ENCODE measurements at places on chromosomes 4 and X.
A peak's percentile ranks its signal among the peaks of the same experiment; 100 is the strongest.

- DNase-seq: no peak
These were observed 14.4 kb upstream of the CXCL8 start for GRCh38 chr4:73725985-73726384.

- DNase-seq: no peak
These were observed 6.8 kb upstream of the RHOH start for GRCh38 chr4:40190019-40190418.

DNA sequence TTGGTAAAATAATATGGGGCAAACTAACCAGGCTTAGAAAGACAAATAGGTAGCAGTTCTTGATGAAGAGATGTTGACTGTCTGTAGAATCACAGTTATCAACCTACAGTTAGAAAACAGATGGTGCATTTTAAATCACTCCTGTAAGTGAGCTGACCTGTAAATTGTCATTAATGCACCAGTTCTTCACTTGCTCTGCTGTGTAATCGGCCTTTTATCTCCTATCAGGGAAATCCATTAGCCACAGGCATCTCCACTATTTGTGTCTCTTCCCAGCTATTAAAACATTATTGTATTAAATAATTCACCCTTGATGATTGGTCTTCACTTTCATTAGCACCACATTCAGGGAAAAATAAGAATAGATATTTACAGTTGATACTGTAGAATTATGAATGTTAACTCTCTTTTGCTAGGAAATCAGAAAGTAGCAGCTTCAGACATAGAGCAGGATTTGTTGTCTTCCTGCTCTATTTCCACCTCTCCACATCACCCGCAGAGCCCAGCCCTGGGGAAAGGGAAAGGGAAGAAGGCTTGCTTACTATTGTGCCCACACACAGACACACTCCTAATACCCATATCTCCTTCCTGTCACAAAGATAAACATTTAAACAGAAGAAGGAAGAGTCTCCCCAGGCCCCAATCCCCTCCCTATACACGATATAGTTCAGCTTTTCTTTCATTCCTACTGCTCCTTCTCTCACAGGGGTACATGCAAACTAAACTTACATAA, 97.1 kb downstream of the REELD1 start:
- no peak for DNase-seq

DNA sequence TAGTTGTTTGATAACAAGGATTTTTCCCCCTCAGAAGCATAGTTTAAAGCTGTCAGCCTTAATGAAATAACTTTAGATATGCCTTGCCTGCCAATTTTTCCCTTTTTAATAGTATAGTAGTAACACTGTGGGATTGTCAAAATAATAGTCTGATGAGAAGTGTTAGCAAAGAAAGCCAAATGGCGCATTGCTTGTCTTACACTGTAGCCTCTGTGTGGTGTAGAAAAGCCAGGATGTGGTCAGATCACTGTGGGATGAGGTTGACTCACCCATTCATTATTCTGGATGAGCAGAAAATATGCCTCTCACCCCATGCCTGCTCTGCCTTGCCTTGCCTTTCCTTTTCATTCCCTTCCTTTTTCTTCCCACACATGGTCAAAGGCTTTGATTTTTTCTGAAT, 257.8 kb upstream of the NRK start:
- no peak for DNase-seq

DNA sequence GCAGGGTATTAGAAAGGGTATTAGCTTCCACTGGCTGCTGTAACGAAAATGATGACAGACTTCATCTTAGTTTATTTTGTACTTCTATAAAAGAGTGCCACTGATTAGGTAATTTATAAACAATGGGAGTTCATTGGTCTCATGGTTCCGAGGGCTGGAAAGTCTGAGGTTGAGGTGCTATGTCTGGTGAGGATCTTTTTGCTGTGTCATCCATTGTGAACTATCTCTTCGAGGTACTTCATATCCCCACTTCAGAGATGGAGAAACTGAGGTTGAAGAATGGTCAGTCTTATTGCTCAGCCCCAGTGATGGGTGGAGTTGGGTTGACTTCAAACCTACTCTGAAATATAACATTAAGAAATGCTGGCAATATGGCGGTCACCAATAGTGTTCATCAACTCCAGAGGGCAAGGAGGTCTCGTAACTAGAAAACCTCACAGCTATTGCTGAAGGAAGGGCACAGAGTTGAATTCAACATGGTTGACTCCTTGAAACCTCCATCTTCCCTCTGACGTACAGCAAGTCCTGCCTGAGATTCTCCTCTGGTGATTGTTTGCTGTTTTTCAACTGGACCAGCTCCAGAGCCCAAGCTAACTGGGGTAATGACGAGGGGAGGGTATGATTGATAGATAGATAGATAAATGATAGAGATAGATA, 53.6 kb upstream of the SHOX start:
- no peak for DNase-seq

GRCh38 chr4:81106150-81106549, 75.6 kb downstream of the BMP3 start:
- DNase-seq: no peak

DNA sequence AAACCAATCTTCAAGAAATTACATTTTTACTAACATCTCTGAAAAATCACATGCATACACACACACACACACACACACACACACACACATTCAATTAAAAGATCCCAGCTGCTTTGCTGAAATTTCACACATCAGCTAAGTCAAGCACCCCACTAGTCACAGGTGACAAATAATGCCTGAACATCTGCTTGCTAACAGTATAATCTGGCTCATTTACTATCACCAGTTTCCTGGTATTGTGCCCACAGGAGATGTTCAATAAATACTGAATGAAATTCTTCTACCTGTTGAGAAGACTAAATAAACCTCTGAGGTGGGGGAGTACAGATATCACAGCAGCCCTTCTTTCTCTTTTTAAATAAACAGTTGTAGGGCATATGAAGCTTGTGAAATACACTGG, 994.0 kb downstream of the ARAP2 start:
- no peak for DNase-seq

DNA sequence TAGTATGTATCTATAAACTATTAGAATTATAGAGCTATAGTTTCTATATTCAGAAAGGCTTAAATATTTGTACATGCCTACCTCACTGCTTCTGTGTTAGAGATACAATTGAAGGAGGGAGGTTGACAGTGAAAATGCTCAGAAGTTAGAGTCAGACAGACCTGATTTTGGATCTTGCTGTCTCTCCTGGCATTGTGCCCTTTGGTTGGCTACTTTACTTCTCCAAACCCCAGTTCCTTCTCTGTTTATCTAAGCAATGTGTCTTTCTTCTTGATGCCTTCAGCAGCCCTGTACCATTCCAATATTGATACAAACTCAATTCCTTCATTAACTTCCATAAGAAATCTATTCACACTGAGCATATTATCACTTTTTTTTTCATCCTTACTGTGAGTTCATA, 28.7 kb downstream of the CCNG2 start:
- DNase-seq: peak; percentile 66

- no peak for DNase-seq
These were observed 6.7 kb downstream of the WDR44 start for GRCh38 chrX:118352566-118352965.

DNA sequence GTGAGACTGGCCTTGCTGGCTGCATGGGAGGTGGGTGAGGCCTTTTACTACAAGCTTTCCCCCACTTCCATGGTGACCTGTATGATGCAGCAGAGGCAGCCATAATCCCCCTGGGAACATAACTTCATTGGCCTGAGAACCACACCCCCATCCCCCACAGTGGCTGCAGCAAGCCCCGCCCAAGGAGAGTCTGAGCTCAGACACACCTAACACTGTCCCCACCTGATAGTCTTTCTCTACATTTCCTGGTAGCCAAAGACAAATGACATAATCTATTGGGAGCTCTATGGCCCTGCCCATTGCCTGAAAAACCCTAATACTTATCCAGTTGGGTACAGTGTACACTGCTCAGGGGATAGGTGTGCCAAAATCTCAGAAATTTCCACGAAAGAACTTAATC, 62.6 kb downstream of the GLUD2 start:
- DNase-seq: no peak

- no peak for DNase-seq
These were observed 159.3 kb downstream of the PTCHD1 start for GRCh38 chrX:23493941-23494374.

DNA sequence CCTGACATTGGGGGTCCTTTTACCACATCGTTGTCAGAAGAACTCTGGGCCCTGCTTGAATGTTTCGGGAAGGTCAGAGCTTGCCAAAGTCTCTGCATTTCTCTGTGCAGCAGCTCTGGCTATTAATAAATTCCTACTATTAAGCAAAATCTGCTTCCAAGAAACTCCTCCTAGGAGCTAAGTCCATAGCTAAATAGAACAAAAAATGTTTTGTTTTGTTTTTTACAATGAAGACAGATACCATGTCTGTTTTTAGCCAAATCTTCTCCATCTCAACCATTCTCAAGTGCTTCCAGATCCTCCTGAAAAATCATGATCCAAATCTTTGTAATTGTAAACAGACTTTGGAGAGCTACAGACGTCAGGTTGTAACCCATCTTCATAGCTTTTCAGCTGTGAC, 161.6 kb downstream of the SPATA18 start:
- no peak for DNase-seq

DNA sequence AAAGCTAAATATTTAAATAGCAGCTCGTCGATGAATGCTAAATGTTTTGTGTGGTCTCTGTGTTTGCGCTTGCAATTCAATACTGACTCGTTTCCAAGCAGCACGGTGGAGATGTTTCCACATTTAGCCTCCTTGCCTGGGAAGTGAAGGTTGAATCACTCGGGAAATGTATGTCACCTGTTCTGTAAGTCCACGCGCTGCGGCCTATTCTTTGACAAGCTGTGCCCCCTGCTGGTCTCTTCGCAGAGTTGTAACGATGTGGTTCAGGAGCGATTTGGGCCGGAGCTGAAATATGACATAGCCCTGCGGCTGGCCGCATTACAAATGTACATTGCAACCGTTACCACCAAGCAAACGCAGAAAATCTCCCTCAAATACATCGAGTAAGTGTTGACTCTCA, 89.6 kb upstream of the PRPS2 start:
- peak; percentile 27 for DNase-seq

DNA sequence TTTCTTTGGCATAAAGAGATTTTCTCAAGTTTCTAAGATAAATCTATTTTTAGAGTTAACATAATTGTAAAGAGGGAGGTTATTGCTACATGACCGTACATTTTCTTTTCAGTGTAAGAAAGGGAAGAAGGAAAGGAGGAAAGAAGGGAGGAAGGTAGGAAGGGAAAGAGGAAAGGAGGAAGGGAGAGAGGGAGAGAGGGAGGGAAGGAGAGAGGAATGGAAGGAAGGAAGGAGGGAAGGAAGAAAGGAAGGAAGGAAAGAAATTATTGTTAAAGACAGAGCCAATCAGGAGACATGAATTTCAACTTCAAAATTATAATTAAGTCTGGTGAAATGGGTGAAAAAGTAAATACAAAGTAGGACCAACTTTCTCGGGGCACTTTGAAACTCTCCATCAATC, 197.6 kb downstream of the SNCA start:
- no peak for DNase-seq

- no peak for DNase-seq
These were observed 47.2 kb downstream of the GBA3 start for GRCh38 chr4:22739968-22740367.

- no peak for DNase-seq
These were observed 60.0 kb downstream of the ARHGAP10 start for GRCh38 chr4:147791865-147792264.

DNA sequence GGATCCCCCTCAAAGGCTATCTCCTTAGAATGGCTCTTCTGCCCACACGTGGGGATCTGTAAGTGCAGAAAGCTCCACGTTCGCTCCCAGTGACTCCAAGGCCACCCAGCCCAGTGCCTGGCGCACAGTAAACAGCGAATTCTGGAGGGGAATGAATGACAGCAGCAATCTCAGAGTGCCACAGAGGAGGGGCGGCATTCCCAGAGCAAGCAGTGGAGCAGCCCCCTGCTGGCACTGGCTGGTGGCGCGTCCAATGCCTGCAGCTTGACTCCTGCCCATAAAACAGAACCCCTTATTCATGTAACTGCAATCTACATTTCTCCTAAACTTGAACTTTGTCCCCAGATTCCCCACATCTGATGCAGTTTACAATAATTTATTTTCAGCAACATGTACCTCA, 6.9 kb upstream of the HELT start:
- DNase-seq: no peak

DNA sequence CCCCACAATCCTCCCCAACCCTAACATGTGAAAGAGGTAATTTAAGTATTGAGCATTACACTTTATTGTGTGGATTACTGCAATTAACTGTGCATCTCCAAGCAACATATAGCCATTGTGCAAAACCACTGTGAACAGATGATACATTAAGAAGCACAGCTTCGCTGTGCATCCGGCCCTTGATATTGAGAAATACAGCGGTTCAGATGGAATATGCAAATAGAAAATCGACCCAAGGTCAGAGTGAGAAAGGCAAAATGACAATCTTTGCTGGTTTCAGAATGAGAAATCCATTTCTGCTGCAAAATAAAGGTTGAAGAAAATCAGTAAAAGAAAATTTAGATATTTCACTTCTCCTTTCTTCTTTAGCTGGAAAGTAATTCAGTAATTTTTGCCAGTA, 805.9 kb upstream of the GRID2 start:
- no peak for DNase-seq

DNA sequence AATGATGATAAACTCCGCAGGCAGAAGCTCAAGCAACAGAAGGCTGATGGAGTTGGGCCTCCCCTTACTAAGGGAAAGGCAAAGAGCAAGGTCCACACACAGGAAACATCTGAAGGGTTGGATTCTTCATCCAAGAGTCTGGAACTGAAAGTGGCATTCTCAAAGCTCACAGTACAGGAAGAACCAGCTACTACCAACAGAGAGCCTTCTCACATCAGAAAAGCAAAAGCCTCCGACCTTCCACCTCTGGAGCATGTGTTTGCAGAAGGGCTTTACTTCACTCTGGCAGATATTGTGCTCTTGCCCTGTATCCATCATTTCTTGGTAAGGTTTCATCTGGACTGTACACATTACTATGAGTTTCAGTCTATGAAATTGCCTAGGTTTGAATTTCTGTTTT, 10.6 kb downstream of the GSTCD start:
- no peak for DNase-seq
